ENCODE measurements at places on chromosomes 1 and 21.

DNA sequence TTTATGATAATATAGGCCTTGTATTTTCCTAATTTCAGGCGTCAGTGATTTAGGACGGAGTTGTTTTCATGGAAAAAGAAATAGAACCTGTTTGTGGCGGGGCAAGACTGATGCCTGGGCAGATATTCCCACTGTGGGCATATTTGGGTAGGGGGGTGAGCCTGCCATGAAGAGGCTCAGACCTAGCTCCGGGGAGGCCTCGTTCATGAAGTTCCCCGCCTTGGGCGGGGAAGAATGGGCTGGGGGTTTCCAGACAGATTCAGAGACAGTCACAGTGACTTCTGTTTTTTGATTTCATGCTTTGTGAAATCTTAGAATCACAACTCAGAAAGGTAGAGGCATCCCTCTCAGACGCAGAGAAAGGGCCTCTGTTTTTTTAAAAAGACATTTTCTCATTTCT is 36.1 kb downstream of the RUNX3 start:
- no peak for DNase-seq

DNA sequence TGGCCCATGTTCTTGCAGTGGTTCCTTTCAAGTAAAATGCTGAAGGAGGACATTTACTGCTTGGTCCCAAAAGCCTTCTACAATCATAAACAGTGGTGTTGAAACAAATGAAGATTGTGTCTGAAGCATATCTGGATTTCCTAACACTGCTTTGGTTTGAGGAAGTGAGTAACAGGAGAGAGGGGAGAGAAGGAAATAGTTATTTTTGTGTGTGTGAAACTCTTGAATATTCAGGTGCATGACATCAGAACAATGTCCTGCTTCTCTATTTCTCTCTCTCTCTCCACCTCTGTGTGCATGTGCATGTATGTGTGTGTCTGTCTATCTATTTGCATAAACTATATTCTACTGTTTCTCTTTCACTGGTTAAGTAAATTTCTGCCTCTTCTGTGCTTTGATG is 61.4 kb upstream of the TNFSF18 start:
- peak; percentile 48 for DNase-seq

DNA sequence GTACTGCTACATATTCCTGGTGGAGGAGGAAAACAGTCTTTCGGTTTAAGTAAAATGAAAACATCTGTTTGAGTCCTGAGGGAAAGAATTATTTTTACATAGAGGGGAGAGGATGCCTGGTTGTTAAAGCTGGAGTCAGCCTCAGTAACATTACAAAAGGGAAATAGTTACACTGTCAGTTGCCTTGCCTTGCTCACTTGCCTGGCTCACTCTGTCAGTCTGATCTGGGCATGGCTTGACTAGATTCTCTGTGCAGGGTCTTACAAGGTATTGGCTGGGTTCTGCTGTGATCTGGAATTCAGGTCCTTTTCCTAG is 8.4 kb upstream of the UBE2U start:
- DNase-seq = no peak

GRCh38 chr1:55034476-55035133 is 4.7 kb upstream of the PCSK9 start:
- no peak for DNase-seq

GRCh38 chr1:19210772-19211549 is 895 bp upstream of the UBR4 start:
- no peak for DNase-seq

DNA sequence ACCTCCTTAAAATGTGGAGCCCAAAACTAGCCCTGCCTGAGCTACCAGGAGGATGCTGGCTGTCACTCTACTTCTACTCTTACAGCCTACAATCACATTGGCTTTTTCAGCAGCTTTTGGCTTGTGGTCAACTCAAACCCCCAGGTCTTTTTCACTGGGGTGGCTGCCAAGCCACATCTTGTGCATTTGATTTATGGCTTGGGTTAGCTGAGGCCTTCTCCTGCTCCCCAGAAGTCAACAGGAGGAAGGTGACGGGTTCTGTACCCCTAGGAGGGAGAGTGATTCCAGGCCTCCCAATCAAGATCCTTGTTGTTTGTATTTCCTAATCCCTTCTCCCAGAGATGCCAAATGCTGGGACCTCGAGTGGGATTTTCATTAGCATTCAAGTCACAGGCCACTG is 124.3 kb downstream of the LACTBL1 start:
- DNase-seq = no peak

- no peak for DNase-seq
These were observed 9.4 kb upstream of the OR2M2 start for GRCh38 chr1:248165186-248165585.

GRCh38 chr21:19640964-19641363 is 1237.4 kb upstream of the TMPRSS15 start:
- no peak for DNase-seq

- no peak for DNase-seq
These were observed 48.3 kb downstream of the C1orf198 start for GRCh38 chr1:230819976-230820375.

GRCh38 chr1:192817246-192817645 is 8.4 kb downstream of the RGS2 start:
- DNase-seq = no peak

DNA sequence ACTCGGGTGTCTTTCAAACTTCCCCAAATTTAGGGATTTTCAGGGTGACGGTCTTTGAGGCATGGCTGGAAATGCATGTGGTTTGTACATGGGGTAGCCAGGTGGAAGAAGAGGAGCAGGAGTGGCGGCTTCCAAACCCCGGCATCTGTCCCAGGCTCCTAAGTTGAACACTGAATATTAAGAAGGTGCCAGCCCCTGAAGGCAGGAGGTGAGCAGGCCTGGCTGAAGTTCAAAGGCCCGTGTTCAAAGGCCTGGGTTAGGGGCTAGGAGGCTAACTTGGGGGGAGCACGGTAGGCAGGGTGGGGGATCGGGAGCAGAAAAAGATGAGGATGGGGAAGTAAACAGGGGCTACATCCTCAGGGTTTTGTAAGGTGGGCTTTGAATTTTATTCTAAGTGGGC is 42.8 kb downstream of the ELK4 start:
- no peak for DNase-seq

DNA sequence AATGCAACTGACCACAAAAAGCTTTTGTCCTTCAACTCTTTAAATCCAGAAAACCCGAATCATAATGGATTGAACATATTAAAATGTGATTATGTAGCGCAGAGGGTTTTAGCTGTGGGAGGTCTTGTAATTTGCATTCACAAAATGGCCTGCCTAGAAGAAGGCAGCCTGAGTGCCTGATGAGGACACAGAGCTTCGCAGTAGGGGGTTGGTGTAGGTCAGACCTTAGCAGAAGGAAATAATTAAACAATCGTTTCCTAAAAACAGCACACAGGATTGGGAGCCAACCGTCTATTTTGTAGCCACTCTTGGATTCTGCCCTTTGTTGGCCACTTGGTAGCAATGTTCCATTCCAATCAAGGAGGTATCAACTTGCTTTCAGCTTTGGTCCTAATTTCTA is 195.7 kb upstream of the KIAA0040 start:
- DNase-seq = no peak

DNA sequence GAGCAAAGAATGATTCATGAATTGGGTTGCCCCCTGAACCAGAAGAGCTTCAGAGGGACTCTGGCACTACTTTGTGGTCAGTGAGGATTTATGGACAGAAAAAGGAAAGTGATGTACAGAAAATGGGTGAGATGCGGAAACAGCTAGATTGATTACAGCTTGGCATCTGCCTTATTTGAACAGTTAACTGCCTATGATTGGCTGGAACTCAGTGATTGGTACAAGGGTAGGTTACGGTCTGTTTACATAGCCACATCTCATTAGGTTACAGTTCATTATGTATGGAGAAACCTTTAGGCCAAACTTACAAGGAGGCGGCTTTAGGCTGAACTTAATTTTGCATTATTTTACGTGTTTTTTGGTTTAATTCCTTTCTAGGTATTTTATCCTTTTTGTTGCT is 29.0 kb upstream of the RHOU start:
- no peak for DNase-seq

GRCh38 chr1:172322219-172323061 is 98.0 kb upstream of the C1orf105 start:
- peak; percentile 99 for DNase-seq

DNA sequence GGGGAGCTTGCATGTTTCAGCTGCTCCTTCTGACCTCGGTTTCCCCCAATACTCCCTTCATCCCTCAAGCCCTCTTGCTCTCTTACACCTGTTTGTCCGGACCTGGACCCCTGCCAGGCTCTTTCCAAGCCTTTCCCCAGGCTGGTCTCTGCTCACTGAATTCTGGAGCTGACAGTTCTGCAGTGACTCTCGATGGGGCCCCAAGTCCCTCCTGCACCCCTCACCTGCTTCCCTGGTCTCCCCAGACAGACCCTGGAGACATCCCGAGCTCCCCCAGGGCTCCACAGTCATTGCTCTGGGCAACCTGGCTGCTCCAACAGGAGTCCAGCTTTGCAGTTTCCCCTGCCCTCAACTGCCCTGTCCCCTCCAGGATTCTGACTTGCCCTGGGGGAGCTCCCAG is 198.6 kb downstream of the GRIK3 start:
- no peak for DNase-seq

- no peak for DNase-seq
These were observed 28.3 kb downstream of the ALPL start for GRCh38 chr1:21537511-21537931.

- DNase-seq = no peak
These were observed 326.0 kb downstream of the BARHL2 start for GRCh38 chr1:90391126-90391525.

GRCh38 chr1:55192093-55192492 is 23.1 kb downstream of the USP24 start:
- DNase-seq = no peak

GRCh38 chr21:15908187-15908586 is 178.4 kb downstream of the USP25 start:
- DNase-seq = peak; percentile 11

DNA sequence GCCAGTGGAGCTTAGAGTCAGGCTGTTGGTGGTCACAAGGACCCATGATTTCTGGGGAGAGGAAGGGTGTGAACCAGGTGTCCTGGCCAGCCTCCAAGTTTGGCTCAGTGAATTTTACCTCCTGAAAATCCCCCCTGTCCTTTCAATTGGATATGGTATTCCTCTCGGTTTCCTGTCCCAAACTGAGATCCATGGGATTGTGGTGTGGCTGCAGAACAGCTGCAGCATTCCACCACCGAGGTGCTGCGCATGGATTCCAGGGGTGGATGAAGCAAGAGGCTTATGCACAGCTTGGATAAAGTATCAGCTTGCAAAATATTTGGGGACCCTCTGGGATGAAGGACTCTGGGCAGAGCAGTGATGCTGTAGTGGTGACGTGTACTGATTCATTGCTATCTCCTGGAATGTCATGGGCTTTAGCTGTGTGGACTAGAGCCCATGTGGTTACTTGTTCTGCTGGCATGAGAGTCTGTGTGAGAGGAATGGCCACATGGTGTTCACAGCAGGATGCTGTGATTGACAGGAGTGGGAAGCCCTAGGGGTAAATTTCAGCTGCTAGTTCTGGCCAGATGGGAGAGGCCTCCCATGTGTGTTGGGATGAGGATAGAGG is 148.7 kb upstream of the SPAG17 start:
- DNase-seq = peak; percentile 86

DNA sequence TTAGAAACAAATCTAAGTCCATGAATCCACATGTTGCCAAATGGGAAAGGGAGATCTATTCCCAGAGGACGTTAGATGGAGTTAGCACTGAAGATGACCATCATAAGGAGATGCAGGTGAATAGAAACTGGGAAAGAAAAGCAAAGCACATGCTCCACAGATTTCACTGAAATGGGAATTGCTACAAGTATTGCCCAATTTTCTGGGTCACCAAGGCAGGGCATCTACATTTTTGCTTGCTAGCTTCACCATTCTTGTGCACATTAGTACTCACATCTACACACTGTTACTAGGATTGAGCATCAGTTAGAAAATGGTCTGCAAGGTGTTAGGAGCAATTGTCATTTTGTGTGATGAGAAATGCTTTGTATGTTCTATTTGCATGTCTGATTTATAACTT is 99.1 kb downstream of the JAK1 start:
- DNase-seq = no peak

DNA sequence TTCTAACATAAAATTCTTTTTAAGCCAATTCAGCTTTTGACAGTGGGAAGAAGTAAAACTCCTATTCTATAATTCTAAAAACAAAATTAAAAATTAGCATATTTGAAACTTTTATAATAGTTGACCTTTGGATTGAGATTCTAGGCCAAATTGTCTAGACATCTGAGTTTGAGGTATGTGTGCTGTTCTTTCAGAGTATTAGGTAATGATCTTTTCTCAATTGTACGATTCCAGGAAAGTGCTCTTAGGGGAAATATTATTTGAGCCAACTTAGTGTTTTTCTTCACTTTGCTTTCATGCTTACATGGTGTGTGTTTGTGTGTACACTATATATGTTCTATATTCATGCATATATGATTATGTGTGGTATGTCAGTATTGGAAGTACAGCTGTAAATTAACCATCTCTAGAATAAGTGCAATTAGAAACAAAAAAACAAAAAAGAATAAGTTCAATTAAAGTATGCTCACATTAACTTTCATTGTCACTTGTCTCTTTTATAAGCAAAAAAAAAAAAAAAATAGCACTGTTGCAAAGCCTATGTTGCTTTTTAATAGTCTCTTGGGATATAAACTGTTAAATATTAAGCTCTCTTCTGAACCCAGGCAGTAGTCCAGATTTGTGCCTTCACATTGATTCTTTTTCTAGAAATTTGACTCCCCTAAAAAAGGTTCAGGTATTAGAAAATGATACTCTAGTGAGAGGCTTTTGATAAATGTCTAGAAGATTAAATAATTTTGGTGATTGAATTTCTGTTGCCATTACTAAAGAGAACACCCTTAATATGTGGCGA is 132.2 kb downstream of the ATP5PO start:
- no peak for DNase-seq

GRCh38 chr1:75693551-75693950 is 31.0 kb upstream of the ACADM start:
- DNase-seq = no peak

DNA sequence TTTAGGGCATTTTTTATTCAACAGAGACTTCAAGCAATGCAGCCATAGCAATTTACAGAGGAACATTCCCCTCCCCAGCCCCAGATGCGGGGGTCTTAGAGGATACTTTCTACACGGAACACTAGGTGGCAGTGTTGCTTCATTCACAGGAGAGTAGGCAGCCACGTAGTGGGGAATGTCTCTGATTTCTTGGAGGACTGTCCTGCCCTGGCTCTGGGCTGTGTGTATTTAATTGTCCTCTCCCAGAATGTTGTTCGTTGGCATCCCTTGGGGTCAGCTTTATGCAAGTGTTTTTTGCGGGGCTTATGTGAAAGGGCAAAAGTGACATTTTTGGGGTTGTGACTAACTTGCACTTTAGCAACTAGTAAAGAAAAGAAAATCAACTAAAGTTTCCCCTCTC is 96.9 kb downstream of the PAPPA2 start:
- DNase-seq = peak; percentile 18

- no peak for DNase-seq
These were observed 16.5 kb downstream of the PODN start for GRCh38 chr1:53078333-53079101.

All from skeletal muscle cell (primary cell).